NCI-H446 treated with DMSO at 0.1 percent for 48 hours (cell line): ENCODE measurements at places on chromosomes 12 and 14.
A peak's percentile ranks its signal among the peaks of the same experiment; 100 is the strongest.

DNA sequence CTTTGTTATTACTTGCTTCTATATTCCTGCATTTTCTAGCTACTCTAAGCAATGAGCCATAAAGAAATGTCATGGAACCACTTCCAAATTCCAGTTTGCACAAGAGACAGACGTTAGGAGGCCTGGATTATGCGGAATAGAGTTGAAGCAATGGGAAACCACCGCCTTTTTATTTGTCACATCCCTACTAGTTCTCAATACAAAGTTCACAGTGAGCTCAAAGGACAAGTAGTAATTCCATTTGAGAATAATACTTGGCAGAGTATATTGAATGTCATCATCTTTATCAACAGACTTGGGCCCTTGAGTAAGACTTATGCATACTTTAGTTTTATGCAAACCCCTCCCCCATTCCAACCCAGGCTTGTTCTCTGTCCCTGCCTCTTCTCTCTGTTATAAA is 3.7 kb upstream of the SLC15A5 start:
- no peak for DNase-seq

DNA sequence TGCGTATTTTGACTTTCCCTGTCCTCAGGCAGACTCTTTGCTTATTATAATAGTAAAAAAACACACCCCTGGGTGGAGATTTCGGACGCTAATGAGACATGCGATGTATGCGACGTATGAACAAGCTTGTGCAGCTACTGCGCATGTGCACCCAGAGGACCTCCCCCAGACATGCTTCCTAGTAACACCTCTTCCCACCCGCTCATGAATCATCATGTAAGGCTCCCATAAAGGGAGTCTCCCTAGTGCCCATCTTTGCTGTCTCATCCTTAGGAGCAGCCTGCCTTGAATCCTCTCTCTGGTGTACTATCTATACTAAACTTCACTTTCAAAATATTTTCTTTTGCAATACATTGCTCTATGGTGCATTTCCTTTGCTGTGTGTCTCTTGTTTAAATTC is 210.1 kb downstream of the TMEM132D start:
- no peak for DNase-seq

DNA sequence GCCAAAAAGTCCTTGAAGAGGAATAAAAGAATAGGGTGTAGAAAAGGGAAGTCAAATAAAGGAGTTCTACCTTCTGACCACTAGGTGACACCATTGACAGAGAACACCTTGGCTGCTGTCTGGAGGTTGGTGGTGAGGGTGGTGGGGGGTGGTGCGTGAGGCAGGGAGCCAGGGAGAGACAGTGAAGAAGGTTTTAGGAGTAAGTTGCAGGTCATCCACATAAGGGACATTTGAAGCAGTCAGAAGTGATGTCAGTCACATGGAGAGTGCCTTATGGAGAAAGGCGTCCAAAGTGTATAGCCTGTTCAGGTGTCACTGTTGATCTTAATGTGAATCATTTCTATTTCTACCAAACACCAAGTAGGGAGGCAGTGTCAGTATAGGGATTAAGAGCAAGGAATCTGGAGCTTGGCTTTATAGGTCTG is 279.3 kb upstream of the DDHD1 start:
- DNase-seq, result peak; percentile 38

GRCh38 chr14:100523843-100524169 is 63.4 kb downstream of the BEGAIN start:
- DNase-seq, result peak; percentile 63

DNA sequence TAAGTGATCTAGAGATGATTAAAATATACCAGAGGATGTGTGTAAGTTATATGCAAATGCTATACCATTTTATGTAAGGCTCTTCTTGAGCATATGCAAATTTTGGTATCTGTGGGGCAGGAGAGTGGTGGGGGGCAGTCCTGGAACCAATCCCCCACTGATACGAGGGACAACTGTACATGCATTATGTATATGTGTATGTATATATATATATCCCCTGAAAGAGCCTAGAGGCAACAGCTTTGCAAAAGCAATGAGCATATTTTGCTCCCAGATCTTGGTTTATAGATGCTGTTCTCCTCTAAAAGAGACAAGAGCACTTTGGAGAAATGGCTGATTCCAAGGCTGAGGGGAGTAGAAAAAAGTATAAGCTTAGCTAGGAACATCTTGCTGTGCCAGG is 12.4 kb upstream of the SLC25A3 start:
- DNase-seq, result no peak

DNA sequence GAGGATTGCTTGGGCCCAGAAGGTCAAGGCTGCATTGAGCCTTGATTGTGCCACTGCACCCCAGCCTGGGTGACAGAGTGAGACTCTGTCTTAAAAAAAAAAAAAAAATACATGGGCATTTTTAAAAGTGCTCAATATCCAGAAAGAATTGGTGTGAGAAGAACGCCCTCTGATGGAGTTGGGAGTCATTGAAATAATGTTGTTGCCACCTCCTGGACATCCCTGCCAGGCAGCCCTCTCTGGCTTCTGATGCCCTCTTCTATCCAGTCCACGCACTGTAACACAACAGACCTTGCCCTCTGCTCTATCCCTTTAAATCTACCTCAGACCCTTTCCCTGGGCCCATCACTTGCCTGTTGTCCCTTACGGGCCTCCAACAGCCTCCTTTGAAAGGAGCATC is 4.9 kb downstream of the PTGDR start:
- no peak for DNase-seq

GRCh38 chr14:98035396-98035795 is 1236.6 kb downstream of the BCL11B start:
- no peak for DNase-seq

DNA sequence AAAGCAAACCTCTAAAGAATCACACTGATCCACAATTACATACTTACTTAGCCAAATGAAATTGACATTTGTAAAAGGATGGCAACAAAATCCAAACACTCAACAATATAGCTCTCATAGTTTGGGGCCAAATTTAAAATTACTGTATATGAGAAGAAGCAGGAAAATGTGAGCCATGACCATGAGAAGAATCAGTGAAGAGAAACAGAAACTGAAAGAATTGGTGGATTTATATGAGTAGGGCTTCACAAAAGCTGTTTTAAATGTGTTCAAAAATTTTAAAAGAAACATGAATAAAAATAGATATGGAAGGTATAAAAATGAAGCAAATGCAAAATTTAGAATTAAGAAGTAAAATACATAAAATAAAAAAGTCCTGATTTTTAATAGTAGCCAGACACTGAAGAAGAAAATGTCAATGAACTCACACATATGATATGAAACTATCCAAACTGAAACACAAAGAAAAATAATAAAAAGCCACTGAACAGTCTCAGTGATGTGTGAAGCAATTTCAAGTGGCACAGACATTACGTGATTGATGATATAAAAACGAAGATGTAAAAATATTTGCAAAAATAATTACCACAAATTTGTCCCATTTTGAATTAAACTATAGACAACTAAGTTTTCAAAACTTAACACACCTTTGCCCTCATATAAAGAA is 87.9 kb upstream of the MDGA2 start:
- no peak for DNase-seq

GRCh38 chr12:69984241-69984640 is 159.2 kb downstream of the MYRFL start:
- no peak for DNase-seq

GRCh38 chr14:96117101-96117897 is 78.1 kb downstream of the C14orf132 start:
- no peak for DNase-seq

DNA sequence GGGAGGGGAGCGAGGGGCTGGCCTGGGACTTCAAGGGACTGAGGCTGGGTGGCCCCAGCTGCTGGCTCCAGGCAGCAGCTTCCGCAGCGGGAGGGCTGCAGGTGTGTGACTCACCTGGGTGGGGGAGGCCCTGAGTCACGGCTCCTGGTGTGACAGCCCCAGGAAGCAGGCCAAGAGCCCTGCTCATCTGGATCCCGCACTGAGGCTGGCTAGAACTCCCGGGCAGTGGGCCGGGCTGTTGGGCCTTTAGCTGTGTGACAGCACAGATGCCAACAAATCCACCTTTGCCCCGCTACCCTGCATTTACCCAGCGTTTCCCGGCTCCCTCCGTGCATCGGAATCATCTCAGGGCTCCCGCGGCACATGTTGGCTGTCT is 180.0 kb upstream of the PRMT8 start:
- DNase-seq, result no peak

- DNase-seq, result no peak
Observed at GRCh38 chr12:67747869-67748742, 99.6 kb downstream of the DYRK2 start.

- no peak for DNase-seq
Observed at GRCh38 chr12:3225154-3225795, 148.1 kb downstream of the TSPAN9 start.

DNA sequence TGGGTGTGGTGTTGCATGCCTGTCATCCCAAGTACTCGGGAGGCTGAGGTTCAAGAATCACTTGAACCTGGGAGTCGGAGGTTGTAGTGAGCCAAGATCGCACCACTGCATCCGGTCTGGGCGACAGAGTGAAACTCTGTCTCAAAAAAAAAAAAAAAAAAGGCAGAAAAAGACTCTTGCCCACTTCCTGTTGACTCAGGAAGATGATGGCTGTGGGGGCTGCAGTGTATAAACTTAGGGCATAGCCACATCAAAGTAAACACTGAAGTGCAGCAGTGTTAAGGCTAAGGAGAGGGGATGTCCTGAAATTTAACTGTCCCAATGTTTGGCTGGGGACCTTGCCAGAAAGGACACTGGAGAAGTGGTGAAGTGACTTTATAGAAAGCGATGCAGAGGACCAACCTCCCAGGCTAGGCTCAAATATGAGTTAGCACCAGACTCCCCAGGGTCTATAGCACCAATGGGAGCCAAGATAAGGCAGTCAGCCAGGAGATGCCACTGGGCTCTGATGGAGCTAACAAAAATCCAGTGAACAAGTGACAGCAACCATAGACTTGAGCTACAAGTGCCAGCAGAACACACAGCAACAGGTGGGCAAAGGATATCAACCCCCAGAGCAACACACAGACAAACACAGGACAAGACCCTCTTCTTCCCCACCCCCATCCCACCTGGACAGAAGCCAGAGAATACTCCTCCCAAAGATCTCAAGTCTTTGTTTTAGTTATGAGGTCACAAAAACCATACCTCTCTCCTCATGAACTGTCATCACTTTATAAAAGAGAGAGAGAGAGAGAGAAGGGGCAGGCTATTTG is 28.0 kb downstream of the NELL2 start:
- DNase-seq, result no peak

DNA sequence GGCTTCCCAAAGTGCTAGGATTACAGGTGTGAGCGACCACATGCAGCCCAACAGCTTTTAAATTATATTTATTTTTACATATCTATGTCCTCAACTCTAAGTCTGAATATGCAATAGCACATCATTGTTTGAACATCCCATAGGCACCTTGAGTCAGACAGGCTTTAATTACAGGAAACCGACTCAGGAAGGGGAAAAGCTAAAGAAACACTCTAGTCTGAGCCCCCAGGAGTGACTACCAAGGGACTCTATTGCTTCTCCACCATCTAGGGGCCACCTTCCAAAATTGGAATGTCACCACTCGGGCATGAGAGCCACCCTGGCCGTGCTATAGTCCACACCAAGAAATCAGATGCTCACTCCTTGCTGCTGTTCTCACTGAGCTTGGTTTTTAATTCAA is 14.0 kb upstream of the MFAP5 start:
- no peak for DNase-seq

GRCh38 chr14:33810308-33810707 is 140.6 kb downstream of the EGLN3 start:
- no peak for DNase-seq

DNA sequence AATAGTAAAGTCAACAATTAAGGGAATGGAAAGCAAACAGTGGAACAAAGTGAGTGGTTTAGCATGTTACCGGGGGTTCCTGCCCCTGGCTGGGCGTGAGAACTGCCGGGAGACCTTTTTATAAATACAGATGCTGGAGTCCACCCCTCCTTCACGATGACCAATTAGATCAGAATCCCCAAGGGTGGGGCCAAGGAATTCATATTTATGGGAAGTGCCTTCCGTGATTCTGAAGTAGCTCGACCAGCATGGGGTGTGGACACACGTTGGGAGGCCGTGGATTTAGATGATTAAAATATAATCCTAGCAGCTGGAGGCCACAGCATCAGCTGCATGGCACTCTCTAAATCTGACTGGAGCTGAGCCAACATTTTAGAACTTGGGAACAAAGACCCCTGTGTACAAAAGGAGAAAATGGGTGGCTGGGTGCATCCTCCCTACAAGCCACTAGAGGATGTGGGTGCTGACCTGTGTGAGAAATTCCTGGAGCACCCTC is 87.9 kb downstream of the SRRM4 start:
- no peak for DNase-seq

- DNase-seq, result no peak
Observed at GRCh38 chr12:51470116-51470515, 45.5 kb downstream of the SLC4A8 start.

- no peak for DNase-seq
Observed at GRCh38 chr14:61478971-61479473, 157.6 kb downstream of the PRKCH start.

GRCh38 chr12:56267443-56268071 is 815 bp downstream of the COQ10A start:
- no peak for DNase-seq

- DNase-seq, result no peak
Observed at GRCh38 chr14:21070083-21070609, at the start of gene ARHGEF40. Gene ARHGEF40, plus strand, starts transcription at chr14:21070304. Its CDS starts 93 bp downstream, at chr14:21070397.

DNA sequence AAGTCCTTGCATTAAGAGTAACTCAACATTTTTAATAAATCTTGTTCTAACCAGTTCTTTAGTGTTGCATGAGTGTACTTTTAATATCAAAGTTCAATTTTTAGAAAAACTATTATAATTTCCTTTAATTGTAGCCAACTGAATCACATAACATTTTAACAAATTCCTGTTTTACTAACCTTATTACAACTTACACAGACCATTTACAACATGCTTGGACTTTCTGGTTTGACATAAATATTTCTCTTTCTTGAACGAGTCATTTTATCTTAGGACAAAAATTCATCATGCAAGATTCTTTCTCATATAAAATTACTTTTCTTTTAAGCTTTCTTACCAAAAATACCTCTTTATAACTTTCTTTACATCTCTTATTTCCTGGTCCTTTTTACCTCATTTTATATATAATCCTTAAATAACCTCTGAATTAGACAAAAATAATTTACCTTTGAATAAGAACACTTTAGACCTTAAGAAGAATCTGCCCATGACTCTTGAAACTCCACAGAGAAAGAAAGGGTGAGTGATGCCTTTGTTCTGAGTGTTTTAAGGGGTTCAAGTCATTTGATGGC is 3.9 kb downstream of the SLCO1A2 start:
- no peak for DNase-seq

DNA sequence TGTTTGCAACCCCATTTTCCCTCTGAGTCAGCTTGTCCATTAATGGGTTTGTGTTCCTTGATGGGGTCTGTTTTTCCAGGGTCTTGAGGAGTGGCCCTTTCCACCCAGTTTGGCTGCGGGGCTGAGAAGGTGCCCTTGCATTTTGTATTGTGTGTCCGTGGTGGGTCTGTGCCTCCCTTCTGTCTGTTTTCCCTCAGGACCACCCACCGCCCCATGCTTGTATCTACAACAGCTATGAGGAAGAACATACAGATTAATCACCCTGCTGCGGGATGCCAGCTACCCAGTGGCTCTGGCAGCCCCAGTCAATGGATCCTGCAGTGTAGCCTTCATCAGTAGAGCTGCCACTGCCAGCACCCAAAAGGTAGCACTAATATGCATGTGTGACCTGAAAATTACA is 235.7 kb downstream of the CACNA1C start:
- DNase-seq, result no peak

GRCh38 chr12:112443916-112444315 is 25.2 kb downstream of the PTPN11 start:
- no peak for DNase-seq

GRCh38 chr14:99838639-99839134 is 45.5 kb downstream of the EML1 start:
- no peak for DNase-seq

- peak; percentile 83 for DNase-seq
Observed at GRCh38 chr14:90513161-90514014, 116.6 kb downstream of the CALM1 start.
